Common myeloid progenitor, CD34-positive (primary cell): ENCODE measurements at places on chromosomes 6 and 20.

DNA sequence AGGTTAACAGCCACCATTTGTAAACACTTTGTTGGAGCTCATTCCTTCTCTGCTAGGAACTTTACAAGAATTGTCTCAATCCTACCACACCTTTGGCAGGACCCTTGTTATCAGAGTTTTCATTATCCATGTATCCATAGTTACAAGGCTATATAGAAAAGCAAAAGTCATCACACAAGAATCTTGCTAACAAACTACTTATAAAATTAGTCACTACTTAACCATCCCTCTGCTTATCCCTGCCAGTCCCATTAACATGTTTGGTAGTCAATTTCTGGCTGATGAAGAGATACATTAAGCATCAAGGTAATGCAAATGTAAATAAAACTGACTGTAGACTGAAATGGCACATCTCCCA is 10.4 kb downstream of the ZSWIM3 start:
- H3K4me3 ChIP-seq: no peak overlapping the region
- no peak for DNase-seq

- H3K36me3 ChIP-seq: no peaks in the 10 kb centered on the region
- DNase-seq: no peak
These were observed 1.1 kb downstream of the CLPSL2 start for GRCh38 chr6:35777356-35778102.

DNA sequence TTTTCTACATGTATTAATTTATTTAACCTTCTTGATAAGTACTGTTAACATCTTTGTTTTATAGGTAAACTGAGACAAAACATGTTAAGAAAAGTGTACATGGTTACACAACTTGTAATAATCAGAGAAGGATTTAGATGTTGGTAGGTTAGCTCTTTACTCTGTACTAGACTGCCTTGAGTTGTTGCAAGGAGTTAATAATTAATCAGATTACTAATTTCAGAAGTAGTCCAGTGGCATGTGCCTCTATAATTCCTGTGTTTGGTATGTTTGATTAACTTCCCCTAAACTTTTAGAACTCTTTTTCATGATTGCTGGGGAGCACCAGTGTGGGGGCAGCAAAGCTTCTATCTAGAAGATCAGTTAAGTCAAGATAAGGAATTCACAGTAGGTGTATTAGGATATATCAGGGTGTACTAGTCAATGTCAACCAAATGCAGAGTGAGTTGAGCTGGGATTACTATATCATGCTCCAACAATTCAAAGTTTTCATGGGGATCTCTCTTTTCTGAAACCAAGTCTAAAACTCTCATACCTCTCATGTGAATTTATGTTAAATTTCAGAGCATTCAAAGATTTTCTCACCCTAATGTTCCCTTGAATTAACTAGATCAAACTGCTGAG is 129.7 kb upstream of the AHI1 start:
- no peak overlapping the region for H3K4me3 ChIP-seq
- H3K36me3 ChIP-seq: no peaks in the 10 kb centered on the region
- no peak overlapping the region for H3K27ac ChIP-seq
- DNase-seq: no peak
- H3K4me1 ChIP-seq: no peaks in the 10 kb centered on the region

- H3K36me3 ChIP-seq: peaks cover 10% of the 10 kb centered on the region
- no peak overlapping the region for H3K27ac ChIP-seq
- H3K4me1 ChIP-seq: peaks cover 46% of the 10 kb centered on the region
- no peaks in the 10 kb centered on the region for H3K27me3 ChIP-seq
- no peak overlapping the region for H3K4me3 ChIP-seq
- DNase-seq: peak; percentile 67
These were observed 2.8 kb downstream of the KCNQ5 start for GRCh38 chr6:72624557-72625160.

GRCh38 chr6:137848672-137849071 is 18.4 kb upstream of the TNFAIP3 start:
- H3K27ac ChIP-seq: no peak overlapping the region
- DNase-seq: no peak
- H3K4me1 ChIP-seq: no peaks in the 10 kb centered on the region
- no peaks in the 10 kb centered on the region for H3K36me3 ChIP-seq
- H3K27me3 ChIP-seq: no peaks in the 10 kb centered on the region

GRCh38 chr6:158474961-158475343 is 84.9 kb upstream of the TMEM181 start:
- peaks cover 7% of the 10 kb centered on the region for H3K36me3 ChIP-seq
- no peak overlapping the region for H3K4me3 ChIP-seq
- H3K27ac ChIP-seq: no peak overlapping the region
